ENCODE measurements at places on chromosomes 2 and 18.

DNA sequence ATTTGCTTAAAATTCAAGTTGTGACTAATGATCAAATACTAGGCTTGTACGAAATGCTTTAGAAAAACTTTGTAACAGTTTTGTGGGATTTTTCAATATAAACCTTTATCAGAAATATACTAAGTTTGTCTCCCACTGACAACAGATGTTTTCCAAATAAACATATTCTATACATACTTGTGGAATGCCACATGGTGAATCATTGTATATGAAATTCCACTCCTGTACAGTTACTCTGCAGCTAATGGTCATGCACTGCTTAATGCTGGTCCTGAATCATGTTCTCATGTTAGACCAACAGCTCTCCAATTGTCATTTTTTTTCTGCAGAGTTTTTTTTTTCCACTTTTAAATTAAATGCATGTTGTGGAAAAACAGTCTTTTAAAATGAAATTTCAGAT lies 90.1 kb downstream of the DPP4 start:
- DNase-seq = no peak

GRCh38 chr18:48052842-48053241 lies 122.4 kb upstream of the SMAD2 start:
- DNase-seq = no peak

GRCh38 chr2:143615562-143615961 lies 486.3 kb downstream of the ARHGAP15 start:
- DNase-seq = no peak

- no peak for DNase-seq
These were observed 428.3 kb downstream of the MBD2 start for GRCh38 chr18:53796040-53796729.

DNA sequence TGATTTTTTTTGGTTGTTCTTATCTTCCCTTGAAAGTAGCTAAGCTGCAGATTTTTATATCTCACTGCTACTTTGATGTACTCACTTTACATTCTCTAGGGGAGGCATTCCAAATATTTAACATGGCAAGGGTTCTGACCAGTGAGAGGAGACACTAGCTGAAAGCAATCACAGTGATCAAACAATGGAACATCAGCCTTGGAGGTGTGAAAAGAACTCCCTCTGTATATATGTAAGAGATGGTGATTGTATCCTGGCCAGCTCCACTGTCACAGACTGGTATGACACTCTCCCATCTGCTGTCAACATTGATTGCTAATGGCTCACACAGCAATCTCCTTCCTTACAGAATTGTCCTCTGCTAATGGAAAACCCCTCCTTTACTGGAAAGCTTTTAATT lies 291.7 kb upstream of the CDH19 start:
- DNase-seq = no peak

DNA sequence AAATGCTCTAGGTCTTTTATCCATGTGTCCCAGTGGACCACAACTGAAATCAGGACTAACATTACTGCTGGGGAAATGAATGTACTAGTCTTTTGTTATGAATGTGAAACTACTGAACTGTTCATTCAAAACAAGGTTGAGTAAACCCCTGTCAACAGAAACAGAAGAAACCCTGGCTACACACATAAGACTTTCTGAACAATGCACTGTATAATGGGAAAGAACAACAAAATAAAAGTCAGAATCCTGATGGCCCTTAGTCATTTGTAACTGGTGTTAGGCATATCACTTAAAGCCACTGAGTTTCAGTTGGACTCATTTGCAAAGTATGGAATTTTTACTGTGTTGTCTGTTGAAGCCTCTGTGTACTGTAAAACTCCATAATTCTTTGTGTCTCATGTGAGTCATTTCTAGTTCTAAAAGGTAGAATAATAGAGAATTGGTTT lies 77.0 kb upstream of the UBXN4 start:
- DNase-seq = no peak

- DNase-seq = no peak
These were observed 687.7 kb downstream of the ARHGAP15 start for GRCh38 chr2:143816916-143817315.

- peak; percentile 2 for DNase-seq
These were observed 153.4 kb downstream of the GPD2 start for GRCh38 chr2:156589381-156590079.

GRCh38 chr2:51247252-51247805 lies 215.4 kb upstream of the NRXN1 start:
- no peak for DNase-seq

- DNase-seq = no peak
These were observed 40.2 kb upstream of the TGIF1 start for GRCh38 chr18:3409811-3410210.

GRCh38 chr2:102226171-102226570 lies 39.3 kb downstream of the IL1RL2 start:
- no peak for DNase-seq

- DNase-seq = no peak
These were observed 130.7 kb downstream of the SOCS6 start for GRCh38 chr18:70419526-70419925.

- DNase-seq = peak; percentile 53
These were observed 891 bp upstream of the NR4A2 start for GRCh38 chr2:156333274-156333950.

DNA sequence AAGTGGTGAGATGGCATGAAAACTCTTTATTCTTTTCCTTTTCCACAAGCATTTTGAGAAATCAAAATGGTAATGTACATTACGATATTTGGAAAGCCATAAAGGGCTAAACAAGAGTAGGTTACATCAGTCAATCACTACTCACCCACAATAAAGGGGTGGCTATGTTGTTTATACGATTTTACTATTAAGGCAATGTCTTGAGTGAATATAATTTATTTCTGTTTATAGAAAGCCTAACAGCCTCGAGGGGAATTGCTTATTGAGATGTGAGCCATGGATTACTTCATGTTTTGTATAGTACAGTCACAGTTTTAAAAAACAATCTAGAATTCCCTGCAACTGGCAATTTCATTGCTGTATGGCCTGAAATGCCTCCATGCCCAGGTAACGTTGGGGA lies 237.5 kb upstream of the RBBP8 start:
- DNase-seq = no peak

DNA sequence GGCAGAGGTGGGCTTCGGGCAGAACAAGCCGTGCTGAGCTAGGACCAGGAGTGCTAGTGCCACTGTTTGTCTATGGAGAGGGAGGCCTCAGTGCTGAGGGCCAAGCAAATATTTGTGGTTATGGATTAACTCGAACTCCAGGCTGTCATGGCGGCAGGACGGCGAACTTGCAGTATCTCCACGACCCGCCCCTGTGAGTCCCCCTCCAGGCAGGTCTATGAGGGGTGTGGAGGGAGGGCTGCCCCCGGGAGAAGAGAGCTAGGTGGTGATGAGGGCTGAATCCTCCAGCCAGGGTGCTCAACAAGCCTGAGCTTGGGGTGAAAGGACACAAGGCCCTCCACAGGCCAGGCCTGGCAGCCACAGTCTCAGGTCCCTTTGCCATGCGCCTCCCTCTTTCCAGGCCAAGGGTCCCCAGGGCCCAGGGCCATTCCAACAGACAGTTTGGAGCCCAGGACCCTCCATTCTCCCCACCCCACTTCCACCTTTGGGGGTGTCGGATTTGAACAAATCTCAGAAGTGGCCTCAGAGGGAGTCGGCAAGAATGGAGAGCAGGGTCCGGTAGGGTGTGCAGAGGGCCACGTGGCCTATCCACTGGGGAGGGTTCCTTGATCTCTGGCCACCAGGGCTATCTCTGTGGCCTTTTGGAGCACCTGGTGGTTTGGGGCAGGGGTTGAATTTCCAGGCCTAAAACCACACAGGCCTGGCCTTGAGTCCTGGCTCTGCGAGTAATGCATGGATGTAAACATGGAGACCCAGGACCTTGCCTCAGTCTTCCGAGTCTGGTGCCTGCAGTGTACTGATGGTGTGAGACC lies at the start of gene PROC:
TSS of gene PROC (plus strand) at position 128 of the 812 bp plus-strand sequence. CDS start 1,516 bp downstream, outside the sequence.
- DNase-seq = no peak

DNA sequence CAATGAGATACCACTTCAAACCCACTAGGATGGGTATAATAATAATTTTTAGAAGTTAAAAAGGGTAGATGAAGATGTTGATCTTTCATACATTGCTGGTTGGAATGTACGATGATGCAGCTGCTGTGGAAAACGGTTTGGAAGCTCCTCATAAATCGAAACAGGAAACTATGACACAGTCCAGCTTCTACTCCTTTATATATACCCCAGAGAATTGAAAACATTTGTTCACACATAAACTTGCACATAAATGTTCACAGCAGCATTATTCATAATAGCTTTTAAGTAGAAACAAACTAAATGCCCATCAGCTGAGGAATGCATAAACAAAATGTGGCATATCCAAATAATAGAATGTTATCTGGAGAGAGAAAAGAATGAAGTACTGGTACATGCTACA lies 95.0 kb downstream of the STRADB start:
- no peak for DNase-seq

- DNase-seq = no peak
These were observed 258.1 kb downstream of the ATAD2B start for GRCh38 chr2:23668756-23669304.

DNA sequence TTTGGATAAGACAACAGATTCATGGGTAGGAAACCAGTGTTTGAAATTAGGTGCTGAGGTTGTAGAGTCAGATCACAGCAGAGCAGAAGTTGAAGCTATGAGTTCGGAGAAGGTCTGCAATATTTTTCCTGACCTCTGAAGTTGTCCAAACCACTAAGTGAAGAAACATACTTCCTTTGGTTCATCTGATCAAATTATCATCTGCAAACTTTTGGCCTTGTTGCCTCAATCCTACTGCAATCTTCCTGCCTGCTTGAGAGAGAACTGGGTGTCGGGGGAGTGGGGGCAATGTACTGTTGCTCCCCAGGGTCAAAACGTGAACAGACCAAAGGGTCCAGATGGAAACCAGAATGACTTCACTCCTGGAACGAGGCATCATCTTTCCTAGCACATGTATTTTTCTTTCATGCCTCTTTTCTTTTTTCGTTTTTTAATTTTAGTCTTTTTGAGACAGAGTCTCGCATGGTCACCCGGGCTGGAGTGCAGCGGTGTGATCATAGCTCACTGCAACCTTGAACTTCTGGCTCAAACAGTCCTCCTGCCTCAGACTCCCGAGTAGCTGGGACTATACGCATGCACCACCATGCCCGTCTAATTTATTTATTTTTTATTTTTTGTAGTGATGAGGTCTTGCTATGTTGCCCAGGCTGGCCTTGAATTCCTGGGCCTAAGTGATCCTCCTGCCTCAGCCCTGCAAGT lies 42.7 kb downstream of the RAB31 start:
- no peak for DNase-seq

DNA sequence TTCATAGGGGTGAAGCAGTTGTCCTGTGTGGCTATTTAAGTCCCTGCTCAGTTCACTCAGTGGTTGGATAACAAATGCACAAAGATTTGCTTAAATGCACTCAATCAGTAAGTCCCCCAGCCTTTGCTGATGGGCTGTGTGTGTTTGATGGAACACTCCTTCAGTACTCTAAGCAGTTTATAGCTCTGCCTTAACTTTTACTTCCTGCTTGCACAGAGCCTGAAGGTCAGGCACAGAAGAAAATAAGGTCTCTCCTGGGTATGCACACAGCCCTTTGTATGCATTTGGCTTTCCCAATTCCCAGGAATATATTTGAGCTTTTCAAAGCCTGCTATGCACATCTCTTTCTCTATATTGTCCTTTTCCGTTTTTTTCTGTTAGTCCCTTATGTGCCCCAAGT lies 208.7 kb upstream of the STK17B start:
- DNase-seq = no peak

DNA sequence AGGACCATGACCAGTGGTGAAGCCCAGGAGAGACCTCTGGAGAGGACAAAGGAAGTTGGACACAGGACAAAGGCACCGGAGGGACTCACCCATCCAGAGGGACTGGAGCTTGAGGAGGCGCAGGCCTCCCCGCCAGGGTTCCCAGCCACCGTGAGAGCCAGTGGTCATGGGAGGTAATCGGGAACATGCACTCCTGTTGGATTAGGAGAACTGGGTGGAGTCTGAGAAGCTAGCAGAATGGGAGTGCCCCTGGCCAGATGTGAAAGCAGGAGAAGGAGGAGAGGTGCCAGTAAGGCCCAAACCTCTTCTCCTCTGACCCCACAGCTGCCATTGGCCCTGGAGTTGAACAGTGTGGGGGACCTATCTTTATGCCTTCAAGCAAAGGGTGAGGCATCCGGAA lies 20.3 kb downstream of the POU3F3 start:
- DNase-seq = no peak

DNA sequence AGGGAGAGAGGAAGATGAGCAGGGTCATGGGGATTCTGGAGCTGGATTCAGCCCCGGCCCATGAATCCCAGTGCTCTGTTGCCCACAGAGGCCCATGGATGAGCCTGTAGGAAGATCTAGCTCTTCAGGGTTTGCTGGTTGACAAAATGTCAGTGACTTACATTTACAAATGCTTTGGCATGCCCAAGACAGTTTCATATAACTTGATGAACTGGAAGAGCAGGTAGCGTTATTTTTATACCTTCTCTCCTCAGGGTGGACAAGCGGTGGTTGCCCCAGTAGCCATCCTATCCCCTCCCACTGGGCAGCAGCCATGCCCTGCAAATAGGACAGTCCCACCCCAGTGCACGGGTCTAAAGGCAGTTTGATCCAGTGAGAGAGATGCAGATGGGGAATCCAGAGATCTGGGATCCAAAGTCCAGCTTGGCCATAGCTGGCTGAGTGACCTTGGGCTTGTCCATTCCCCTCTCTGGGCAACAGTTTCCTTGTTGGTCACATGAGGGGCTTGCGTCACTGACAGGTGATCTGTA lies 21.5 kb upstream of the KCNK3 start:
- DNase-seq = no peak

DNA sequence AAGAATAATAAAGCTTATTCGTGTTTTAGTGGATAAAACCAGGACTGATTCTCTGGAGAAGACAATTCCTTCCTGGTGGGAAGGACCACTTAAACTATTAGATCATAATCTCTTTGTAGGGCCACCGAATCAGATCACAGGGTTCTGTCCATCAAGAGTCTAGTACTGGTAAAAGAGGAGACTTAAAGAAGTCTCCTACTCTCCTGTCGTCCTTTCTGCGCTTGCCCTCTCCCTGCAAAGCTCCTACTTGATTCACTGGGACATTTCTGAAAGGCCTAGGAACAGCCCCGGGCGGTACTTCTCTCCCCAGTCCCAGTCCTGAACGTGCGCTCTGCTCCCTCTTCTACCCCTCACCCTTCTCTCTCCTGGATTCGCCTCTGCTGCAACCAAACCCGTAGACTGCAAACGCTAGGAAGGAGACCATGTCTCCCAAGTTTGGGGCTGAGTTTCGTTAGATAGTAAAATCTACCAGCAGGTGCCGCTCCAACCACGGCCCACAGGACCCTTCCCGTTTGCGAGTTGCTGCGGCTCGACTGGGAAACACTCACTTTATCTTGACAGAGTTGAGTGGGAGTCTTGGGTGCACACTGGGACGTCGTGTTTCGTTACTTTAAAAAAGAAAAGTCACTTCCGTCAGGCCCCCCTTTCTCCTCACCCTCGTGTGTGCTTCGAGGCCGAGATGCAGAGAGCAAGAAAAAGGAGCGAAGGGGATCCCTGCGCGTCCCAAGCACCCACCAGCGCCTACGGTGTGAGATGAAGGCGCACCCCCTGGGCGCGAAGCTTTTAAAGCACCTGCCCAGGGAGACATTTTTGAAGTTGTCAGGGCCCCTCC lies 923 bp downstream of the FIGLA start:
- peak; percentile 12 for DNase-seq

Data from stimulated activated naive CD4-positive, alpha-beta T cell treated with Interleukin-2 at 50 U/mL for 16 hours (primary cell).